Stimulated activated CD4-positive, alpha-beta T cell treated with anti-CD3 and anti-CD28 coated beads, Interleukin-1b, Interleukin-23, amount 100 ng/mL, for 4 hours (primary cell): ENCODE measurements at places on chromosomes 1 and 21.

- DNase-seq: no peak
These were observed 38.1 kb downstream of the TRIM62 start for GRCh38 chr1:33143698-33144097.

GRCh38 chr21:18518054-18518481, 114.5 kb upstream of the TMPRSS15 start:
- DNase-seq: no peak

DNA sequence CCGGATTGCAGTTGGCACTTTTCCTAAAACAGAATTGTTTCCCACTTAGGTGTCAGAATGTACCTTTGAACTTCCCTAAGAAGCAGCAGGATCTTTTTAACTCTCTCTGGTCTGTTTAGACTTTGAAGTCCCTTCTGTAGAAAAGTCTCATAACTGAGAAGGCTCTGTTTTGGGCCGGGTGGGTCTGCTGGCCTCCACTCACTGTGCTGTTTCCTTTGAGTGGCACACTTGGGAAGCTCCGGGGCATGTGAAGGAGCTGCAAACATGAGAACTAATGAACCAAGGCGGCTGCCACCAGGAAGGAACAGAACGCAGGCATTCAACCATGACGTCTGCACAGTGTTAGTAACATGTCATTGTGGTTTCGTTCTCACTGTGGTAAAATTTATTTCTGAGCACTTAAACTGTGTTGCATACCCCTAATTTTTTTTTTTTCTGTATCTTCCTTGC, 19.5 kb upstream of the NCMAP start:
- DNase-seq: peak; percentile 27

- no peak for DNase-seq
These were observed 1.3 kb downstream of the POGK start for GRCh38 chr1:166840309-166841274.

DNA sequence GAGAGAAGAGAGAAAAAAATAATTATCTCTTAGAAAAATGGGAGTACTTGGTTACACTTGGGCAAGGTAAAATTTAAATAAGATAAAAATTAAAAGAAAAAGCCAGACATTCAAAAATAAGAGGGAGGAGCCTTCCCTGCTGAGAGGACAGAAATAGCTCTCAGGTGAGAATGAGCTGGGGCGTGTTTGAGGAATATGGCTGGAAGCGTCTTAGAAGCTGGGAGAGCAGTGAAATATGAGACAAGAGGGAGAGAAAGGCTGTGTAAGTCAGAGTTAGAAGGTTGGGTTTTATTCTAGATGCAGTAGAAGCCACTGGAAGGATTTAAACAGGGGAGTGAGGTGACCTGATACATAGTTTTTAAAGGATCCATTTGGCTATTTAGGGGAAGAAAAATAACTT, 154.2 kb upstream of the L1TD1 start:
- no peak for DNase-seq

GRCh38 chr21:29719521-29719920, 220.3 kb downstream of the GRIK1 start:
- DNase-seq: no peak

DNA sequence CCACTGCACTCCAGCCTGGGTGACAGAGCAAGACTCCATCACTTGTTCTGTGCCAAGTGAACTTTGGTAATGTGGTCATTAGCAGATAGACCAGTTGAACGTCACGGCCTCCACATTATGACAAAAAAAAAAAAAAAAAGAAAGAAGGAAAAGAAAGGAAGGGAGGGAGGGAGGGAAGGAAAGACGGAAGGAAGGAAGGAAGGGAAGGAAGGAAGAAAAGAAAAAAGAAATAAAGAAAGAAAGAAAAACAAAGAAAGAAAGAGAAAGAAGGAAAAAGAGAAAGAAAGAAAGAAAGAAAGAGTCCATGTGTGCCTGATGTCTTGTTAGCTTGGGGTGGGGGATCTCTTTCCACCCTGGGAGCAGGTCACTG, 45.3 kb downstream of the SIM2 start:
- no peak for DNase-seq

DNA sequence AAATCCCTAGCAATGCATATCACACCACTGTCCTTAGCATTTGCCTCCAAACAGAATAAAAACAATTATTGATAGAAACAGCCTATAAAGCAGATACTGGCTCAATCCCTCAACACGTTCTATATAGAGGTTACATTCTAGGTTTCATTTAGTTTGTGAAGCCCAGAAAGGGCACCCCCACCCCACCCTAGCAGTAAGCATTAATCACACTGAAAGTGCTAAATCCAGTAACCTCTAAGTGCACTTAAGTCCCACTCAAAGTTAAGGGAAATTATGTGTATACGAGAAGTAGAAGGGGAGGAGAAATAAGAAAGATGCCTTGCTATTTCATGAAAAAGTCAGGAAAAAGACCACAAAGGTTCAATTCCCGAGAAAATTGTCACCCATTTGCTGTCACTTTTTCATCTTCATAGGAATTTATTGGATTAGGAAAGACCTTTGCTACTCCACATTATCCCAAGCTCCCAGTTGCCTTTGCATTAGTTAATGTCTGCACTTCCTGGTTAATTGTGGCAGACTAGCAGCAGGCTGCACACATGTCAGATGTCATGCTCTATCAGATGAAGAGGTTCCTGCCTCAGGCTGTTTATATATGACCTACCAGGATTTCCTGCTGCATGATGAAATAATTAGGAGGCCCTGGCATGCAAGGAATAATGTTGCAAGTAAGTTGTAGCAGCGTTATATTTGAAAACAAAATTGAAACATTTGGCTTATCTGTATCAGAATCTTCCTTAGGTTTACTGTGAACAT, 54.5 kb upstream of the LHX8 start:
- no peak for DNase-seq

GRCh38 chr1:238582816-238583215, 692.1 kb upstream of the ZP4 start:
- no peak for DNase-seq

DNA sequence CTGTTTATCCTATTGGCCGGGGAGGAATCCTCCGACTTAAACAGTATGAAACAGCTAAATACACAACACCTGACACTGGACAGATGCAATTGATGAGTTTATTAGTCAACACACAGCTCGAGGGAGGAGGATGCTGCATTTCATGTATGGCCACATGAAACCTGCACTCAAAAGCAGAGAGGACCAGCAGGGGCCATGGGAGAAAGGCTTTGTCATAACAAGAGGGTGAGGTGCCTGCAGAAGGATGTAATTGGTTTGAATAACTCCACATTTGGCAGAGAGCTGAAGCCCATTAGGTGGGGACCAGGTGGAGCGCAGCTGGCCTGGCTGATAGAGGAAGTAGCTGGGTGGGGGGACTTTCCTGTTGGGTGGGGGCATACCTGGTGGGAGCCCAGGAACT, 599.1 kb downstream of the PTPRU start:
- DNase-seq: no peak

DNA sequence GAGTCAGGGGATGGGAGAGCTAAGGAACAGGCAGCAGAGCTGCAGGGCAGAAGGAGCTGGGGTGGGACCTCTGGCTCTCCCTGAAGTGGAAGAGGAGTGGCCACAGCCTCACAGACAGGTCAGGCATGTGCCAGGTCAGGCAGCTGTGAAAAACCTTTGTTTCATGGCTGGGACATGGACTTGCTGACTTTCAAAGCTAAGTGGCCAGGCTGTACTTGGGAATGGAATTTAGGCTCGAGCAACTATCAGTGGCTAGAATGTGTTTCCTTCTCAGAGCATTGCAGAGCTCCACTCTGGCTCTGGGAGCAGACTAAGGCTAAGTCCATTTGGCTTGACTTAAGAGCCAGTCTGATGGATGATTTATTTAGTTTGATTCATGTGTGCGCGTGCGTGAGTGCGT, 385.1 kb downstream of the LMX1A start:
- DNase-seq: no peak

GRCh38 chr21:43299441-43300277, 127.3 kb downstream of the SIK1 start:
- DNase-seq: no peak

DNA sequence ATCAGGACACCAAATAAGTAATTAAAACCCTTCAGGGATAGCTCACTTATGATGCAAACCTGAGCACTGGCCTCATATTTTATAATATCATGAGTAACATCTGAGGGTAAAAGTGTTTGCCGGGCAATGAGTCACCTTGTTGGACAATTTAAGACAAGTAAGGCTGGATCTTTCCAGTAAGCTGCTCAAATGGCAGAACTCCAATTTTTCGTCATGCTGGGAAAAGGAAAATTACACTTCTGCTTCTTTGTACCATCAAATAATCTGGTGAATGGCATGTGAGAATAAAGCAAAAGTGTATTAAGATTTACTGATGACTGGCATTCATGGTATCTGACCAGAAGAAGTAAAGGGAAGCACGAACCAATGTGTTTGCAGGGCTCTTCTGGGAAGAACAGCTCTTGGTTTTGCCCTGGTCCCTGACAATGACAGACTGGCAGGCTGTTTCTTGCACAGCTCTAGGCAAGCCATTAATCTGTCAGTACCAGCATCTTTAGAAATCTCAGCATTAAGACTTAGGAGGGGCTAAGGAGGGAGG, 392.2 kb downstream of the VAV3 start:
- DNase-seq: no peak

GRCh38 chr1:157137046-157137407, 1.2 kb downstream of the ETV3 start:
- no peak for DNase-seq

DNA sequence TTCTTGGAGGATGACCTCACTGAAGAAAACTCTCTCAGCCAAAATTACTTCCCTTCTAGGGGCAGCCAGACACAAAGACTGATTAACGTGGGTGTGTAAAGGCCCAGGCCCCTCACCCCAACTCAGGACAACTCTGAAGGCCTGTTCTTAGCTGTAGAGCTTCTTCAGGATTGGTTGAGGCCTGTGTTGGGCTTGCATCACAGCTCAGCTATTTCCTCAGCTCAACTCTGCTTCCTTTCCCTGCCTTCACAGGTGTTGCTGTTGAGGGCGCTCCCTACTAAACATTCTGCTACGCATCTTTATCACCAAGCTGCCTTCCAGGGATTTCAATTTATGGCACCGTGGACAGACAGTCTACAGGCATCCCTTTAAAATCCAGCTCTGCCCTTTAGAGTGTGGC, 36.8 kb downstream of the MAB21L3 start:
- DNase-seq: no peak
